CD4-positive, alpha-beta T cell treated with Interleukin-12 subunit alpha and Interleukin-12 subunit beta, for 1 hour (primary cell): ENCODE measurements at places on chromosomes 6 and 20.

DNA sequence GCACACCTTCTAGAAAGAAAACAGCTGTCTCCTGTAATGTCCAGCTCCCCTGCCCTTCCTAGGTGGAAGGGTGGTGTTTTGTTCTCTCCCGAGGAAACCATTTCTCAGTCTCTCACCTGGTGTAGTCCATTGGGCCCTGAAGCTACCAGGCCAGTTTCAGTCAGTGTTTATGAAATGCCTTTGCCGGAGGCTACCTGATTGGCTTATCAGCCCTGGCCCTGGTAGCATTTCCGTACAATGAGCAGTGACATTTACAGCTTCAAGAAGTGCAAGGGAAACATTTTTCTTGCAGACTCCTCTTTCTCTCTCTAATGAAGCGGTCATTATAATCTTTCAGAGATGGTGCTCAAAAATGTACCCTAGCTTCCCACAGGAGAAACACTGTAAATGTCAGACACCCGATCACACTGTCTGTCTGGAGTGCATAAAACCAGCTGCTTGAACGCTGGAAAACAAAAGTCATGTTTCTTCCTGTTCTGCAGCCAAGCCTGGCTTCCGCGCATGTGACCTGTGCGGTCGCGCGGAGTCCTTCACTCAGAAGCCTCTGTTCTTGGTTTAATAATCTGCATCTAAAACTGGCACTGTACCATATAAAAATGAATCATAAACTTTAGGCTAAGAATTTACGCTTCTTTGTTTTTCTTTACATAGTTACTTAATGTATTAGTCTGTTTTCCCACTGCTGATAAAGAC is 28.4 kb upstream of the SAYSD1 start:
- no peak for DNase-seq

DNA sequence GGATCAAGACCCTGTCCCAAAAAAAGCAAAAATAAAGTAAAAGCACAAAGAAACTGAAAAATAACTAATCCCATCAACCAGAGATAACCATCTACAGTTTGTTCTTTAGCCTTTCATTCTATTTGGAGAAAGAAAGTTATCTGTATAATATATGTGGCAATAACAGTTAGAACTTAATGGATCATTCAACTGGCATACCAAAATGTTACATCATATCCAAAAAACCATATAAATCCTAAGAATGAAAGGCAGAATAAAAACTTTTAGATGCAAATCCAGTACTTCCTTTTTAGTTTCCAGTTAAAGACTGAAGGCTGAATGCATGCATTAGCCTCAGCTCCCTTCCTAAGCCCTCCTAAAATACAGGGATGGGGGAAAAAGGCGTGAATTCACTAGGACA is 25.2 kb downstream of the ILRUN start:
- no peak for DNase-seq

- DNase-seq, result peak; percentile 52
Observed at GRCh38 chr20:32031007-32031958, 20.8 kb upstream of the HCK start.

DNA sequence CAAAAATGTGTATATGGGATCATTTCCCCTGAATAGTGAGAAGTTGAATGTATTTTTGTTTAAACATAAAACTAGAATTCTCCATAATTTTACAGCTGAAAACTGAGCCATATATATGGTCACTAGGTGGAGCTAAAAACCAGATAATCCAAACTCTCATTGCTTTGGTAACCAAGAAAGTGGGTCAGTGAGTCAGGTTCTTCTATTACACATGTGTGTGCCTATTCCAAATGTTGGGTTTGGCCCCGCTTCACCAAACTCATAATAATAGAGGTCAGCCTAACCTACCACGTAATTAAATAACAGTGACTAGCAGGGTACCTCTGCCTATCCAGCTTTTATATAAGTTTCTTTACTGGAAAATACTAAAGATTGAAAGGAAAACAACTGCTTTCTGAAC is 19.3 kb upstream of the RNGTT start:
- peak; percentile 71 for DNase-seq

DNA sequence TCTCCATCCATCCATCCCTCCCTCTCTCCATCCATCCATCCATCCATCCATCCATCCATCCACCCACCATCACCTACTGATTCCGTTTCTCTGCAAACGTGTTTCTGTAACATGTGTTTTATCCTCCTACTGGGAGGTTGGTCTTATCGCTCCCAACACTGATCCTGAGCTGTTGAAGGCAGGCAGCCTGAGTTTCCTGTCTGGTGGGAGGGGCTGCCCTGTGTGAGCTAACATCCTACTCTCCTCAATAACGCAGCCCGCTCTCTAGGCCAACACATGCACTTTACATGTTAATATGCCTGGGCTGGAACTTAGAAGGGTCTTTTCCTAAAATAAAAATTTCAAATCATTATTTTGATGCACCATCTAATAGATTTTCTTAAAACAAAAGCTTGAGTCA is 126.5 kb downstream of the WDR27 start:
- DNase-seq, result no peak

DNA sequence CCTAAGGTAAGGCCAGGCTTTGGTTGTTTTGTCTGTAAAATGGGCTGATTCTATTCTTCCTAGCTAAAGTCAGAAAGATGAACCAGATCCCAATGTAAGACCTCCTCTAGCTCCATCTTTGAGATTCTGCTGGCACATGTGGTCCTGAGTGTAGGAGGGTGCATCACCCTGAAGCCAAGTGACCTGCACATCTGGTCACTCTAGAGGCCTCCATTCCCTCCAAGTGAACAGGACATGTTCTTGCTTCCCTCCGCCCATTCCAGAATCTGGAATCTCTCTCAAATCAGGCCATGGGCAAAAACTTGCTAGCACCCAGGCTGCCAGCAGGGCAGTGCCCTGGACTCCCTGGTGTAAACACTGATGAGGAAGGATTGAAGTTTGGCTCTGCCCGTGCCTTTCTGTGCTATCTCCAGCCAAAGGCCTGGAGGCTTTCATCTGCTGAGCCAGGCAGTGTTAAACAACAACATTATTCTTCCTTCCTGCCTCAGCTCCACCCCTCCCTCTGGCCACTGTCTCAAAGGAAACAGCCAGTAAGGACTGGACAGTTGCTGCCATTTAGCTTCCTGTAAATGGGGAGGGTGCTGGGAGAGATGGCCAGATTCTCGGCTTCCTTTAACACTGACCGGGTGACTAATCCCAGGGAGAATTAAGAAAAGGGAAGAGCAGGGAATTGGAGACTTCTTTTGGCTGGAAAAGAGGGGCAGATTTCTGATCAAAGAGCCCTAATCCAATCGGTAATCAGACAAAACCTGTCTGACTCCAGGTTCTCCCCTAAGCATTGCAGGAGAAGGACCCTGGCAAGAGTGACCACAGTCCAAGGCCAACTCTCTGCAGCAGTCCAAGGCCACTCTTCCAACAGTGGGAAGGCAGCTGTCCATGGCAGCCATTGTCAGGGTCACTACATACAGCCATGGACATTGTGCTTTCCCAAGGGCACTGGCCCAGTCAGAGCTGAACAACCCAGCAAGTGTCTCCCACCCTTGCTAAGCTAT is 19.5 kb upstream of the ADGRF1 start:
- DNase-seq, result no peak

DNA sequence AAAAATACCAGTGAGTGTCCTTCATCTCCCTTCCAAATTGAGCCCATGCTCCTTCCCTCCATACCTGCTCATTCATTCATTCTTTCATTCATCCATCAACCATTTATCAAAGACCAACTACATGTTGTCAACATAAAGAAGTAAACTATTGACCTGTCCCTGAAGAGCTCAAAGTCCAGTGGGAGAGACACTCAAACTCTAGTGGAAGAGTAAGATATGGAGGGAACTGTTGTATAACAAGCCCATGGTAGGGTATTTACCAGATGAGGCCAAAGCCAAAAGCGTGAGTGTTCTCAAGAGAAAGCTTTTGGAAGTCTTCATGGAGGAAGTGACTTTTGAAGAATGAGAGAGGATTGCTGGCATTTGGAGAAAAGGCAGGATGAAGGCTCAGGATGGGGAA is 163.4 kb upstream of the SPACA1 start:
- no peak for DNase-seq
